Activated CD4-positive, alpha-beta memory T cell treated with anti-CD3 and anti-CD28 coated beads for 36 hours (primary cell): ENCODE measurements at places on chromosomes 1 and 21. TPM values are rescaled to one million over a fixed set of nuclear protein-coding genes. Genes with fewer than 3 reads are reported as not detected.

- H3K4me1 ChIP-seq: peaks cover 64% of the 10 kb centered on the region
- no peaks in the 10 kb centered on the region for H3K36me3 ChIP-seq
- peak; percentile 33 for DNase-seq
- H3K27me3 ChIP-seq: no peaks in the 10 kb centered on the region
- peak overlapping the region; percentile 79 for H3K27ac ChIP-seq
These were observed 34.8 kb upstream of the DUSP10 start for GRCh38 chr1:221776495-221777301.

DNA sequence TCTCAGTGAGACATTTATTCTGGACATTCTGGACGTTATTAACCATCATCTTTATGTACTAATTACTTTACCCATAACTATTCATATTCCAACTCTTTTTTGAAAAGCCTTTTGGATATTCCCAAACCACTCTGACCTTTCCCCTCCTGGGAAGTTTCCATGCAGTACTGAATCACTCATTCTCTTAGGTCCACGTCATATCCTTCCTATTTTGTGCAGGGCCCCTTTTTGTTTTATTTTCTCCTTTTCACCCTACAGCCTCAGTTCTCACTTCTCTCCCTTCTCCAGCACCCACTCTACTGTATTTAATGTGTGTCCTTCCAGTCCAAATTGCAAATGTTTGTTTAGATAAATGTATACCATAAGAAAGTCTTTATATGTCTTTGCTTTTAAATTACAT is 16.4 kb upstream of the ATP1A1 start:
- no peak for DNase-seq
- H3K36me3 ChIP-seq: no peaks in the 10 kb centered on the region
- peaks cover 24% of the 10 kb centered on the region for H3K4me1 ChIP-seq
- no peaks in the 10 kb centered on the region for H3K27me3 ChIP-seq
- H3K4me3 ChIP-seq: no peak overlapping the region

IL20 gene
- total RNA-seq: not detected

DNA sequence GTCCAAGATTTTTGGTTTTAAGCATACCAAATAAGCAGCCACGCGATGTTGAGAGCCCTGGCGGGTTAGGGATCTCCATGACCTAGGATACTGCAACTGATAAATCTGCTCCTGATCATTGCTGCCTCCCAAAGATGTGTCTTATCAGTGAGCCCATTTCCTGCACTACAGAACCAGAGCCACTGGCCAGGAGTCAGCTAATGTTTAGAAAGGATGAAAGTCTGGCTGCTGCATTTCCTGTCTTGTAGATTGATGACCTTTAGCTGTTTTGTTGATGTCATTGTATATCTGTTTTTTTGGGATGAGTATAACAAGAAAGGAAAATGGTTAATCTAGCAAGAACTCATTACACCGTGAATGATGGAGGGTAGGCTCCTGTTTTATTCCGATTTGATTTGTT is 74.5 kb downstream of the C1orf21 start:
- no peaks in the 10 kb centered on the region for H3K36me3 ChIP-seq
- no peak overlapping the region for H3K27ac ChIP-seq
- no peaks in the 10 kb centered on the region for H3K4me1 ChIP-seq
- H3K4me3 ChIP-seq: no peak overlapping the region

DNA sequence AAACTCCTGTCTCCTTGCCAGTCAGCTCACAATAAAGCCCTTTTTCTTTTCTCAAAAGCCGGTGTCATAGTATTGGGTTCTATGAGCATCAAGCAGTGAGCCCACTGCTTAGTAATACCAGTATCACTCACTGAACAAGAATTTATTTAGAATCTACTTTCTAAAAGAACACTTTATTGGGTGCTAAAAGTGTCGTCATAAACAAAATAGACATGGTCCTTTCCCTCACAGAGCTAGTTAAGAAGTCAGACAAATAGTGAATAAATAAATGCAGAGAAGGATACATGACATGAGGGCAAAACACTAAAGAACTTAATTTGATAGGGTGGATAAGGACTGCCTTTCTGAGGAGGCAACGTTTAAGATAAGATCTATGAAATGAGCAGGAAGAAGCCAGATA is 32.2 kb downstream of the EVI5 start:
- H3K36me3 ChIP-seq: no peaks in the 10 kb centered on the region
- no peaks in the 10 kb centered on the region for H3K4me1 ChIP-seq
- H3K27ac ChIP-seq: no peak overlapping the region
- H3K27me3 ChIP-seq: peaks cover 4% of the 10 kb centered on the region

LRRC40 gene
- 22.1 TPM for total RNA-seq

DNA sequence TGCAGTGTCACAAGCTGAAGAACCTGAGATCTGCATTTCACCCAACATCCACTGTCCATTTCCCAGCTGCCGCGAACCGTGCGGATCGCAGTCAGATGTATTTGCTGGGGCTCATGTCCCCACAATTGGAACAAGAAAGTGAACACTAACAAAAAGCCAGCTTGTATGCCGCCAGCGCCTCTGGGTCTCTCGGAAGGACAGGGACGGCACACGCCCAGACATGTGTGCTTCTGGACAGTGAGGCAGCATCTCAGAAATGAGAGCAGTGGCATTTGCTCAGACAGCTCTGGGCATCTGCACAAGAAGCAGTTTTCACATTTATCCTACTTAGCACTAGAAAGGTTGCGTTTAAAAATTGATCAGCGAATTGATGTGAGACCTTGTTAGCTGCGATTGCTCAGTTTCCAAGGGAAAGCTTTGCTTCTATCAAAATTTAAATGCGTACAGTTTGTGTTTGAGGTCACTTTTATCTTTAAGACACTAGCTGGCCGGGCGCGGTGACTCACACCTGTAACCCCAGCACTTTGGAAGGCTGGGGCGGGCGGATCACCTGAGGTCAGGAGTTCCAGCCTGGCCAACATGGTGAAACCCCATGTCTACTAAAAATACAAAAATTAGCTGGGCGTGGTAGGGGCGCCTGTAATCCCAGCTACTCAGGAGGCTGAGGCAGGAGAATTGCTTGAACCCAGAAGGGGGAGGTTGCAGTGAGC is 28.7 kb downstream of the KCNAB2 start:
- H3K4me3 ChIP-seq: no peak overlapping the region
- no peaks in the 10 kb centered on the region for H3K27me3 ChIP-seq
- no peak for DNase-seq
- no peaks in the 10 kb centered on the region for H3K4me1 ChIP-seq
- no peak overlapping the region for H3K27ac ChIP-seq

- no peak for DNase-seq
- no peaks in the 10 kb centered on the region for H3K27me3 ChIP-seq
- H3K4me1 ChIP-seq: no peaks in the 10 kb centered on the region
These were observed 26.6 kb downstream of the AK4 start for GRCh38 chr1:65174585-65174984.

RPRD2 gene
- total RNA-seq: 22.2 TPM

GRCh38 chr1:105442901-105443300 is 1613.6 kb upstream of the PRMT6 start:
- DNase-seq: no peak
- no peak overlapping the region for H3K27ac ChIP-seq
- no peaks in the 10 kb centered on the region for H3K4me1 ChIP-seq

DNA sequence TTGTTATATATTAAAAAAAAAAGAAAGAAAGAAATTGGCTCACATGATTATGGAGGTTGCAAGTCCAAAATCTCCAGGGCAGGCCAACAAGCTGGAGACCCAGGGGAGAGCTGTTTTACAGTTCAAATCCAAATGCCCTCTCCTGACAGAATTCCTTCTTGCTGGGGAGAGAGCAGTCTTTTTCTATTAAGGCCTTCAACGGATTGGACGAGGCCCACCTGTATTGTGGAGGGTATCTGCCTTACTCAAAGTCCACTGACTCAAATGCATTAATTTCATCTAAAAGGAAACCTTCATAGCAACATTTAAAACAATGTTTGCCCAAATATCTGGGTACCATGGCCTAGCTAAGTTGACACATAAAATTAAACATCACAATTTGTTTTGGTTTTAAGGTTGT is 56.9 kb upstream of the TRIM67 start:
- H3K27ac ChIP-seq: no peak overlapping the region
- no peak overlapping the region for H3K4me3 ChIP-seq
- no peaks in the 10 kb centered on the region for H3K36me3 ChIP-seq
- peaks cover 10% of the 10 kb centered on the region for H3K27me3 ChIP-seq

LCE1C gene
- total RNA-seq: not detected

- H3K36me3 ChIP-seq: no peaks in the 10 kb centered on the region
- no peaks in the 10 kb centered on the region for H3K4me1 ChIP-seq
- H3K4me3 ChIP-seq: no peak overlapping the region
- no peak overlapping the region for H3K27ac ChIP-seq
- no peak for DNase-seq
- no peaks in the 10 kb centered on the region for H3K27me3 ChIP-seq
These were observed 818.9 kb downstream of the KCNT2 start for GRCh38 chr1:195789321-195789720.

GRCh38 chr1:109619576-109620400 is at the start of the genes AMPD2 and GNAT2:
Gene AMPD2, plus strand, starts transcription at chr1:109619837. Its CDS starts 1,339 bp downstream, at chr1:109621176.
Gene GNAT2, minus strand, starts transcription at chr1:109619616. Its CDS starts 6,746 bp downstream, at chr1:109612870.
- H3K4me1 ChIP-seq: peaks cover 61% of the 10 kb centered on the region
- peak; percentile 88 for DNase-seq
- peak within 1 kb of the TSS; percentile 98 for H3K4me3 ChIP-seq
- H3K27me3 ChIP-seq: no peaks in the 10 kb centered on the region

GRCh38 chr1:74395571-74395970 is 116.8 kb downstream of the LRRC53 start:
- no peaks in the 10 kb centered on the region for H3K36me3 ChIP-seq
- no peak overlapping the region for H3K4me3 ChIP-seq
- no peak for DNase-seq

MYOG gene
- not detected for total RNA-seq

PLEKHN1 gene
- 5.8 TPM for total RNA-seq

DNA sequence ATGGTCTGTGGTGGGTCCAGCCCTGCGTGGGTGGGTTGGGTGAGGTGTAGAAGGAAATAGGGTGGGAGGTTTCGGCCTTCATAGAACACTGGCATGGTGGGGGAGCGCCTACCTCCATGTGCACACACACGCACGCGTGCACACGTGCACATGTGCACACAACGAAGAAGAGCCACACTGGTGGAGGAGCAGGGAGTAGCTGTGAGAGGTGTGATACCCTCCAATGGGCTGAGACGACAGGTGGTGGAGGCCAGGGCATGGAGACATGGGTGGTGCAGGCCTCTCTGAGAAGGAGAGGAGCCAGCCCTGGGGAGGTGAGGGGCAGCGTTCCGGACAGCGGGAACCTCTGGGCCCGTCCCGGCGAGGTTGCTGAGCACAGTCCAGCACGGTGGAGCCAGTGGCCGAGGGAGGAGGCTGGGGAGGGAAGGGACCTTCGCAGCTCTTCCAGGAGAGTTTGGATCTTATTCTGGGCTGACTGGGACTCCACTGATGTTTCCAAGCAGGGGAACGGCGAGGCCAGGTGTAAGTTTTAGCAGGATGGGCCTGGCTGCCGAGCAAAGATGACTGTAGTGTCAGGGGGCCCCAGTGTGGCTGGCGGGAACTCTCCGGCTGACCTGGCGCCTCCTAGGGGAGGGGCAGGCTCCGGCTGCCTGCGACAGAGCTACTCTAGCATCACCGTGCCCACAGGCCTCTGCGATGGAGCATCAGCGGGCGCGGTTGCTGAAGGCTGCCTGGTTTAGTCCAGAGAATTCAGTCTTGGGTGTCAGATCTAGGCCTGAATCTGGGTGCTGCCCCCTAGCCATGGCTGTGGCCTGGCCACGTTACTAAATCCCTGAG is 107.2 kb downstream of the ARHGEF10L start:
- no peak for DNase-seq
- H3K4me1 ChIP-seq: no peaks in the 10 kb centered on the region
- H3K4me3 ChIP-seq: no peak overlapping the region
- H3K36me3 ChIP-seq: no peaks in the 10 kb centered on the region
- H3K27me3 ChIP-seq: no peaks in the 10 kb centered on the region

COL9A2 gene
- total RNA-seq: 11.7 TPM

- no peaks in the 10 kb centered on the region for H3K4me1 ChIP-seq
- no peak overlapping the region for H3K4me3 ChIP-seq
- DNase-seq: no peak
- H3K27me3 ChIP-seq: no peaks in the 10 kb centered on the region
- H3K27ac ChIP-seq: no peak overlapping the region
These were observed 34.4 kb downstream of the GLUL start for GRCh38 chr1:182357171-182357570.

KCNJ15 gene
- total RNA-seq: 0.17 TPM

RASSF5 gene
- 203 TPM for total RNA-seq

DNA sequence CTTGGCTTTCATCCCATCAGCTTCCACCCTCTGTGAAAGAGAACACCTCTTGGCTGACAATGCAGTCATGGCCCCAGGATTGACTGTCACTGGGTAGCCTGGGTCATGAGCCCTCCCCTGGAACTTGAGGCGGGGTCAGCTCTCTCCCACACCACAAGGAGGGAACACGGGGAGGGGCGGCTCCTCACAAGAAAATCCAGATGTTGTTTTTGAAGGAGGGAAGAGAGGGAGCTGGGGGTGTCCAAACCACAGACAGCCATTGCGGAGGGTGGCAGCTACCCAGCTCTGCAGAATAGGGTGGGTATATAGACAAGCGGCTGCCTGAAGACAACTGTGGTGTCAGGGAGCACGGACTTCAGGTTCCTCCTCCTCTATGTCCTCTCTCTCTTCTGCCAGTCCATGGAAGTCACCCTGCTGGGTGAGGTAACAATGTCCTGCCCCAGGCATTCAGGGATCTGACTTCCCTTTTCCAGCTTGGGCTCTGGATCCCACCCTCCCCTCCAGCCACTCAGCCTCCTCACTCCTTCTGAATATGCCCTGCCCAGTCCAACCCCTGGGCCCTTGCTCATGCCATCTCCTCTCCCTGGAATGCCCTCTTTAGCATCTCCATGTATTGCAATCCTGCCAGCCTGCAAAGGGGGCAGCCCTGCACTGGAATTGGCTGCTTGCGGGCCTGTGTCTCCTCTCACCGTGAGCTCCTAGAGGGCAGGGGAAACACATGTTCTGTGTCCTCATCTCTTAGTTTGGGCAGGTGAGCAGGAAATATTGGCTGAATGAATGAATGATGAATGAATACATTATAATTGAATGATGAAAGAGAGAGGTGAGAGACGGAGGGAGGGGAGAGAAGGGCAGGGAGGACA is 60.9 kb upstream of the RUNX3 start:
- peak; percentile 41 for DNase-seq
- H3K4me1 ChIP-seq: peaks cover 82% of the 10 kb centered on the region
- no peaks in the 10 kb centered on the region for H3K27me3 ChIP-seq
- H3K27ac ChIP-seq: peak overlapping the region; percentile 94
- H3K4me3 ChIP-seq: no peak overlapping the region
- H3K36me3 ChIP-seq: peaks cover 1% of the 10 kb centered on the region

PGLYRP3 gene
- total RNA-seq: not detected

PRKAA2 gene
- total RNA-seq: not detected

DNA sequence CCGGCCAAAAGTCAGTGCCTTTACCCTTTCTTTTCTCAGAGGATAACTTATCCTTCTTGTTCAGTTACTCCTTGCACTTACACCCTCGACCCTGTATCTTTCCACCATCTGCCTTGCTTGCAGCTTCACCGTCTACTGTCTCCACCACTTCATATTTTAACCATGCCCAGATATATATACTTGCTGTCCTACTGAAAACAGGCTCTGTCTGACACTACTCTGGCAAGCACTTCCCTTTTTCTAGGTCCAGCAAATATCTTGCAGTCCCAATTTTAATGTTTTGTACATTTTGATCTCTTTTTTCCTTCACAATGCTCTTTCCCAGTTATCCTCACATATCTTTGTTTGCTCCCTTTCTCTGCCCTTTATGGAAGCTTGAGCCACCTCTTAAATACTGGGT is 308.6 kb downstream of the TPR start:
- H3K36me3 ChIP-seq: no peaks in the 10 kb centered on the region
- no peak overlapping the region for H3K27ac ChIP-seq
- no peaks in the 10 kb centered on the region for H3K4me1 ChIP-seq
- H3K4me3 ChIP-seq: no peak overlapping the region
- H3K27me3 ChIP-seq: peaks cover 3% of the 10 kb centered on the region
- DNase-seq: no peak
